ENCODE measurements at places on chromosomes 1 and 21.
A peak's percentile ranks its signal among the peaks of the same experiment; 100 is the strongest.

DNA sequence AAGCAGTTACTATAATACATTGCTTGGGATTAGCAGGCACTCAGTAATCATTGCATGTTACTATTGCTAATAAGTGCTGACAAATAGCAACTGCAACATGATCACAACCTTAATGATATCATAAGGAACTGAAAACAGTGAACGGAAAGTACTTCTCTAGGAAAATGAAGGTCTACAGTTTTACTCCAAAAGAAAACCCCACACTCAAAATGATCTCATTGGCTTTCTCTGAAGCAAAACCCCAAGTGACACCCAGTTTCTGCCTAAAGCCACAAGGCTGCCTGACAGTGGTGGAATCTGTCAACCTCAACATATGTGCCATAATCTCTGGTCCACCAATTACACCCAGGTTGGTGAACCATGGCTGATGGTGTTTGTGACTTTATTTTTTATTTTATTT is 137.6 kb downstream of the PTGER3 start:
- DNase-seq = no peak

DNA sequence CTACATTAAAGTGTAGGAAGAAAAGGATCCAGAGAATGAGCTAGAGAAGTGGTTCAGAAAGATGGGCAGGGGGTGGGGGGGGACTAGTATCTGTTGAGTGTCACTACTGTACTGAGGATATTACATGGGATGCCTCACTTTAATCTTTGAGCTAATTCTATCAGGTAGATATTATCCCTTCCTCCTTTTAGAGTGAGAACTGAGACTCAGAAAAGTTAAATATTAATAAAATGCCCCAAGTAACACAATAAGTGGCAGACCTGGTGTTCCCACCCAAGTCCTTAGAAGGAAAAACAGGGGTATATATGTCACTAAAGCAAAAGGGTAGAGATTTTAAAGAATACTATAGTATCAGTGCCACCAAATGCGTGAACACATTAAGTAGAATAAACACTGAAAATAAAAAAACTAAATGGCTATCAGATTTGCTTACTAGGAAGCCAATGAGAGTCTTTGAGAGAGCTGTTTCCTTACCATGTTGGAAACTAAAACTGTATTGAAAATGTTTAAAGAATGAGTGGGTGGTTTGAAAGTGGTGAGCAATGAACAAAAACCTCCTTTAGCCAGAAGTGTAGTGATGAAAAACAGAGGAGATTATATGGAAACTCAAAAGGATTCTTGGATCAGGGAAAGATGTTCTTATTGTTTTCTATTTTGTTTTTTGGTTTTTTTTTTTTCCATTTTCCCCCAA is 230.8 kb downstream of the BARHL2 start:
- no peak for DNase-seq

DNA sequence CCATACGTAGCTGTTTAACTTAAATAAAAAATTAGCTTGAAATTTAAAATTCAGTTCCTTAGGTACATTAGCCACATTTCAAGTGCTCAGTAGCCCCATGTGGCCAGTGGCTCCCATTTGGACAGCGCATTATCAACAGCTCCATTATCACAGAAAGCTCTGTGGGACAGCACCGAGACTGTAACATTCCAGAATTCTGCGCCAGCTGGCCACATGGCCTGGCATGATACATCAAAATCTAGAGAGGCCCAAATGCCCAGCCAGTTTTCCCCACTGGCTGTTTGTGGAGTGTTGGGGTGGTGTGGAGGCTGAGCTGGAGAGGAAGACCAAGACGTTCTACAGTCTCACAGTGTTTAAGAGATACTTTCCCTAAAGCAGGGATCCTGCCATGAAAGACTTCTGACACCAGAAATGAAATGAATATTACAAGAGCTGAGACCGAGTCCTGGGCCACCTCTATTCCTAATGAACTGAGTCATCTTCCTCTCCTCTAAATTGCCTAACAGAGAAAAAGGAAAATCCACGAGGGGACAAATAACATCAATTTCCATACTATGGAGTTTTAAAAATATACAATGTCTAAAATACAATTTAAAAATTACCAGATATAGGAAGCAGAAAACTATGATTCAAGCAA is 27.3 kb upstream of the ACTA1 start:
- DNase-seq = no peak

DNA sequence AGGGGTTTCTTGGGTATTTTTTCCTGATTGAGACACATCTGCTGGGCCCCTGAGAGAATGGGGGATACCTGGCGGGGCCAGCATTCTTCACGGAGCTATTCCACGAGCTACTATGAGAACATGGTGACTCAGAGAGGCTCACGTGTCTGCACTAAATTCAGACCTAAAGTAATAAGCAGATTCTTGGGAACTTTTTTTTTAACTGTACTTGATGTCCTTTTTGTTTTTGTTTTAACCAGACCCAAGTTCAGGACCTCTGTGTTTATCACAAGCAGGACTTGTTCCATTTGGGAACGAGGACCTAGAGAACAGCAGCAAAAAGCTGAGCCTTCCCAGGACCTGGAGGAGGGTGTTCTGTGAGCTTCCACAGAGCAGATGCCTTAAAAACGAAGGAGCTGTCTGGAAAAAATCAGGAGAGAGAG is 44.0 kb downstream of the EVA1C start:
- DNase-seq = peak; percentile 44
